ENCODE measurements at places on chromosomes 12 and 14. TPM values are rescaled to one million over a fixed set of nuclear protein-coding genes. Genes with fewer than 3 reads are reported as not detected.

Gene HOXC9
- total RNA-seq: not detected

- no peak for DNase-seq
Measured at GRCh38 chr12:32897687-32898573, 1.4 kb upstream of the PKP2 start.

- no peak for DNase-seq
Measured at GRCh38 chr14:70048313-70048654, 140.5 kb downstream of the SLC8A3 start.

GRCh38 chr12:52019113-52019770 is 12.5 kb downstream of the TAMALIN start:
- DNase-seq: no peak

DNA sequence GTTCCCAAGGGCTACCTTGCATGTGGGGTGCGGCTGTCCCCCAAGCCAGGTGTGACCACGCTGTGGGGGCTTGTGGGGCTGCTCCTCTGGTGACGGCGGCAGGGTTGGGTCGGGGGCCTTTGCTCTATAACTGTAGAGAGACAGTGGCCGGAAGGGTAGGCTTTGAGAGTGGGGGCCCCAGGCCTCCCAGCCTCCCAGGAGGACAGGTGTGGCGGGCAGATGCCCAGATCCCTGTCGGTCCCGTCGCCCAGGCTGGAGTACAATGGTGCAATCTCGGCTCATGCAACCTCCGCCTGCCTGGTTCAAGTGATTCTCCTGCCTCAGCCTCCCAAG is 2.7 kb upstream of the GPR132 start:
- DNase-seq: peak; percentile 17

DNA sequence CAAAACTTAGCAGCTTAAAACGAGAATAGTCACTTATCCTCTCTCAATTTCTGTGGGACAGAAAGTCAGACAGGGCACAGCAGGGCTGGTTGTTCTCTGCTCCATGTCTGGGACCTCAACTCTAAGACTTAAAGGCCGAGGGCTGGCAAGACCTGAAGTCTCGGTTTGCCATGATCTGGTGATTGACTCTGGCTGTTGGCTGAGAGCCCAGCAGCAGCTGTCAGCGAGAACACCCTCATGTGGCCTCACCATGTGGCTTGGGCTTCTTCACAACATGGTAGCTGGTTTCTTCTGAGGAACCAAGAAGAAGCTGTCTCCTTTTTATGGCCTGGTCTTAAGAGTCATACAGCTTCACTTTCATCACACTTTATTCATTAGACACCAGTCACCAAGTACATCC is 1.7 kb upstream of the VASH1 start:
- DNase-seq: no peak

Data from right lobe of liver (tissue), 6 donors.